ENCODE measurements at places on chromosomes 2 and 18.

DNA sequence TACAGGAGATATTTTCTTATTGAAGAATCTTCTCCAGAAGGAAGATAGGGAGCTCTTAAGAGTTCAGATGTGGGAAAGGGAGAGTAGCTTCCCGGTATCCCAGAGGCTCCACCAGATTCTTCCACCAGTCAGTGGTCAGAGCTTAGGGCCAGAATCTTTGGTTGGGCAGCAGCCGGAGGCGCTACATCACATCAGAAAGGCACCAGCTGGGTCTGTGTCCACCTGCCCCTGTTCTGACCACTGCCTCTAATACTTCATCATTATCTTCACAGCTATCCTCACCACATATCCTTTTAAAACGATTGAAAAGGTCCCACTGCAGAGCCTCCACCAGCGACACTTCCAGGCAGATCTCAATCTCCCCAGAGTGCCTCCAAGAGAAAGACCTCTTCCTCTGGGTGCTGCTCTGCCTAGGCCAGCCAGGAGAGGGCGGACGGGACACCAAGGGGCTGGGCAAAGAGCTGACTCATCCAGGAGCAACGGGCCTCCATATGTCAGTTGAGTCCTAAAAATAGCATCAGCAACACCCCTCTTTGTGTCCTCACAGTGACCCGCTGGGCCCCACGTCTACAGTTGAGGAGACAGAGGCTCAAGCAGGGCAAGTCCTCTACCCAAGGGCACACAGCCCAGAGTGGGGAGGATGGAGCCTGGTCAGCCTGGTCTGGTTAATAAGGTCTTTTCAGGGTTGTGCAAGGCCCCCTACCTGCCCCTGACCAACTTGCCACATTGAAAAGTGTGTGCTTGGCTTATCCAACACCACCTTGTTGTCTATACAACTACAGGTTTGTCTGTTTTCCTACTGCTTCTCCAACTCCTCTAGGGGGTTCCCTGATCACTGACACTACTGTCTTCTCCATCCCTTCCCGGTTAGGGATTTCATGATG lies 81.2 kb downstream of the ADD2 start:
- DNase-seq, result peak; percentile 55

GRCh38 chr2:75162259-75162658 lies 37.1 kb downstream of the TACR1 start:
- no peak for DNase-seq

- no peak for DNase-seq
Observed at GRCh38 chr2:28994679-28995078, 13.6 kb downstream of the TOGARAM2 start.

DNA sequence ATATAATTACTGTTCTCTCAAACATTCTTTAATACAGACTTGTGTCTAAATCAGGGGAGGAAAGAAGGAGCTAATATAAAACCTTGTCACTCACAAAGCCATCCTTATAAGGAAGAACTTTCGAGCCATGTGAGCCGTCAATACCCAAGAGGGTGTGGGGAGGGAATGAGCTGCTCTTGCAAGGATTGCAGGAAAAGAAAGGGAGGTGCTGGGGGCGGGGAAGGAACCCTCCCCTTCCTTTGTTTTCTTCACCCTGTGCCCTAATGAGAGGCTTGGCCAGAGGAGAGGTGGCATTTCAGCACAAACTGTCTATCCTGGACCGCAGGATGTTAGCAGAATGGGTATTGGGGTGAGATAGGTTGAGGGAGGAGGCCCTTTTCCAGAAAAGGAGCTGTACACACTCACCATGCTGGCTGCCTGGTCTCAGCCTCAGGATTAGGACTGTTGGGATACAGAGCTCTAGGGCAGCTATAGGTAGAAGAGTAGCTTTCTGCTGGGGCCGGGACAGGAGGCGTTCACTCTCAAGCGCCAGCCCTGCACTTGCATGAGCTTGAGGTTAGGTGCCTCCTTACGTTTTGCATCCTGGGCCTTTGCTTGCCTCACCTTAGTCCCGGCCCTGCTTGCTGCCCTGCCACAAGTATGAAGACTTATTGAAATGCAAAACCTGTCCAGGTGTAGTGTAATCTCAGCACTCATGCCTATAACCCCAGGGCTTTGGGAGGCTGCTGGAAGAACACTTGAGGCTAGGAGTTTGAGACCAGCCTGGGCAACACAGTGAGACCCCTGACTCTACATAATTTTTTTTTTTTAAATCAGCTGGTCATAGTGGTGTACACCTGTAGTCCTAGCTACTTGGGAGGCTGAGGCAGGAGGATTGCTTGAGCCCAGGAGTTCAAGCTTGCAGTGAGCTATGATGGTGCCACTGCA lies 190.5 kb downstream of the LOXHD1 start:
- no peak for DNase-seq

DNA sequence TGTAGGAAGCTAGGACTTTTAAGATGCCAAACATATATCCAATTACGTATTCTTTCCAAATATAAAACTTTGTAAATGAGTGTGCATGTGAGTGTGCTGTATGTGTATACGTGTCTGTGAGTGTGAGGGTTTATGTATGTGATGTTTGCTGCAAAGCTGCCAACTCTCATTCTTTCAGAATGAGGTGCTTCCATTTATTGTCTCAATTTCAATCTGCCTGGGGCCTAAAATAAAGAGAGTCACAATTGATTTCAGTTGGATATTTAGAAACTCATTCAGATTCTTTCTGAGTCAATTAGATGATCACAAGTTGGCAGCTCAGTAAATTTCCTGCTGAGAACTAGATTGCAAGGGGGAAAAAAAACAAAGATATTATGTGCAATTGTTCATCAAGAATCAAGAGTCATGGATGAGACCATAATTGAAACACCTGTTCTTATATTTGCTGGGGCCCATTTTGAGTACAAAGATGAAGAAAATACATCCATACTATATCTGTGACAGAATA lies 621.2 kb upstream of the ACVR2A start:
- DNase-seq, result no peak

- no peak for DNase-seq
Observed at GRCh38 chr2:151637271-151637781, 97.0 kb downstream of the NEB start.

- no peak for DNase-seq
Observed at GRCh38 chr18:49500201-49500921, 13.3 kb upstream of the C18orf32 start.

DNA sequence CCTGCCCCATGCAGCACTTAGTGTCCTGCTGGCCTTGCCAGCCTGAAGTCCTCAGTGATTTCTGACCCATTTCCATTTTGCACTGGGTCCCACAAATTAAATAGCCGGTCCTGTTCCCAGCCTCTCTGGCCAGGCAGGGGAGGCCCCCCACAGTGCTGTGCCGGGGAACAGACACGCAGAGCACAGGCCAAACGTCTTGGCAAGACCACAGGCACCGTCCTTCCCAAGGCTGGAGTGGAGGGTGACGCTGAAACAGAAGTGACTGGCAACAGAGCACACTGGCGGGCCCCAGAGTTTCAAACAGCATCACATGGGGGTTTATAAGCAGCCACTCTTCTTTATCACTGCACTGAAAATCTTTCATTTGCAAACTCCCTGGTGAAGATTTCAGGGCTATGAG lies 52.2 kb downstream of the EDAR start:
- DNase-seq, result no peak

DNA sequence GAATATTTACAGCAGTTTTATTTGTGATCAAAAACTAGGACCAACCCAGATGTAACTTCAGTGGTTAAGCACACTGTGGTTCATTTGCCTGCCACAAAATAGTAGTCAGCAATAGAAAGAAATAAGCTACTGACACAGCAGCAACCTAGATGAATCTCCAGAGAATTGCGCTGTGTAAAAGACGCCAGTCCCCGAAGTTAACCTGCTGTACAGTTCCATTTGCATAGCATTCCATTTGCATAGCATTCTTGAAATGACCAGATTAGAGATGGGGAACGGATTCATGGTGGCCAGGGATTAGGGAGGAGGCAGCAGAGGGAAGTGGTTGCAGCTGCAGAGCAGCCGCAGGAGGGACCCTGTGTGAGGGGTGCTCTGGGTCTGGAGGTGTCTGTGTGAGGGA lies 39.3 kb upstream of the NFATC1 start:
- DNase-seq, result no peak

- DNase-seq, result no peak
Observed at GRCh38 chr2:9434489-9434888, 11.0 kb downstream of the CPSF3 start.

GRCh38 chr2:169452080-169452479 lies 27.2 kb upstream of the BBS5 start:
- peak; percentile 41 for DNase-seq

DNA sequence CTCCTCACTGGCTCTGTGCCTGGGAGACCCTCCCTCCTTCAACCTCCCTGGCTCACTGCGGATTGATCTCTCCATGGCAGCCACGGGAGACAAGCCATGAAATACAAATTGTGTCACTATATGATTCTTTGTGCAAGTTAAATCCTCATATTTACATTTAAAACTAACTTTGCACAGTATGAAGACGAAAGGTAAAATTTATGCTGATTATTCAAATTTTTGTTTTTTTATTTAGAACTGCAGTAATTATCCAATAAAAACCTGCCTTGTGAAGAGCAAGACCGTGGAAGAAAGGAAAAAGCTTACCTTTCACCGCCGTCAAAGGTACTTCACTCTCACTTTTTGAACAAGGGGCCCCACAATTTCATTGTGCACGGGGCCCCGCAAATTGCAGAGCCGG lies 436.9 kb downstream of the EIPR1 start:
- no peak for DNase-seq

DNA sequence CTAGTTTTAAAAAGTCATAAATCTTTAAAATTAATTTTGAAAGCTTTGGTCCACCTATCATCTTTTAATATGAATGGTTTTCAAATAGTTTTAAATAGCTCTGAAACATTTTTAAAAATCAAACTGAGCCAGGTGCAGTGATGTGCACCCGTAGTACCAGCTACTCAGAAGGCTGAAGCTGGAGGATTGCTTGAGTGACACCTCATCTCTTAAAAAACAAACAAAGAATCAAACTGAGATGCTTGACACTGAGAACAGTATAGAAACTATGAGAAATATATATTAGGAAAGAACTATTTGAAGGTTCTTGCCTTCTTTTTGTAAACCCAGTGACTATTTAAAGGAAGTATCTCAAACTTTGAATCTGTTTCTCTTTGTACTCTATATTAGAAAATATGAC lies 67.4 kb downstream of the BARD1 start:
- DNase-seq, result no peak

DNA sequence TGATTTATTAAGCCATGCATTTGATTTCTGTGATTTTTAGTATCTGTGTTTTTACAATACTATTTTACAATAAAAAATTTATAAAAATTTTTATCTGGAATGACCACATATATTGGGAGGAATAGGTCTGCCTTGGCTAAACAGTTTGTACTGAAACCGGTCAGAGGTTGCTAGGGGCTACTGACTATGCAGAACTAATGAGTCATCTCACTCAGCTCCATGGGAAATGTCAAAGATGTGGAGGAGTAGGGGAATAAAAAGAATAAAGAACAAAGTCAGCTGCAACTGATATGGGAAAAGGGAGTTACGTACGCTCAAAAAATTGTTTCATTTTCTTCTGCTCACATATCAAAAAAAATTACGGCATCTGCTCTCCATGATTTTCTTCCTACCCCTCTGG lies 8.6 kb upstream of the TMEM163 start:
- peak; percentile 63 for DNase-seq

DNA sequence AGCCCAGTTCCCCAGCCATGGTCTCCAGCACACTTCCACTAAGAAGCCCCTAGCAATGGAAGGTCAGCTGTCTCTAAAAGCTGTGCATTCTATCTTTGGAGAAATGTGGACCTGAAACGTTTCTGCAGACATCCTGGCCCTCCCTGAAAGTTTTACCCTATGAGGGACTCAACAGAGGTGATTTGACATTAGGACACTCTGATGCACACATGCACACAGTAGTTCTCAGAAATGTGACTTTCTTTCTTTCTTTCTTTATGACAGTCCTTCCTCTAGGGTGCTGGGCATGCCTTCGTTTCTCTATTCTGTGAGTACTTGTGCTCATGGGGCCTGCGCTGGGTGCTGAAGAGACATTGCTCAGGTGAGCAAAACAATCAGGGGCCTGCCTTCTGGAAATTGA lies 857.3 kb downstream of the RNF144A start:
- no peak for DNase-seq

GRCh38 chr2:234006501-234006900 lies 44.0 kb upstream of the SPP2 start:
- no peak for DNase-seq

DNA sequence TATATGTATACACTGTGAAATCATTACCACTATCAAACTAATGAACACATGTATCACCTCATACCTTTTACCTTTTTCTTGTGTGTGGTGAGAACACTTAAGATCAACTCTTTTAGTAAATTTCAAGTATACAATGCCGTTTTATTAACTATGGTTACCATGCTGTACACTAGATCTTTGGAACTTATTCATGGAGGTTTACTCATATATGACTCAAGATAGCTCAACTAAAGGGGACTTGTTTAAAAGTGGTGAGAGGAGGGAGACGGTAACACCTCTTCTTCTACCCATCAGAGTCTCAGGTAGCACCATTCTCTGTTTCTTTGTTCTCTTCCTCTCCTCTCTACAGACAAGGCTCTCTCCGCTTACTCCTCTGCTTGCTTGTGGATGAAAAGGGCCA lies 36.1 kb upstream of the TMEM178A start:
- DNase-seq, result no peak

DNA sequence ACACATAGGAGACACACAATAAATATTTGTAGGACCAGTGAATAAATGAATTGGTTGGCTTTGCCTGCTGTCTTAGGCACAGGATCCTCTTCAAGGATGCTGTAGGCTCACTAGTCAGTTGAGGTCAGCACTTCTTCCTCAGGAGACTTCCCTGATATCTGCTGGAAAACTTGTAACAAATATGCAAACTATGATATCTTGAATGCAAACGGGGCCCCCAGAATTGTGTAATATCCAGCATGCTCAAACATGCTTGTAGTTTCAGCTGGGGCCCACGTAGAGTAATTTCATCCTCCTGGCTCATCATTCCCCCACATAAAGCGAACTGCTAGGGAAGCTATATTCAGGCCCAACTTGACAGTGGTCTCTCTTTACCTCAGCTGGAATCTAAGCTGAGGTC lies 43.6 kb downstream of the POLE4 start:
- DNase-seq, result peak; percentile 57

DNA sequence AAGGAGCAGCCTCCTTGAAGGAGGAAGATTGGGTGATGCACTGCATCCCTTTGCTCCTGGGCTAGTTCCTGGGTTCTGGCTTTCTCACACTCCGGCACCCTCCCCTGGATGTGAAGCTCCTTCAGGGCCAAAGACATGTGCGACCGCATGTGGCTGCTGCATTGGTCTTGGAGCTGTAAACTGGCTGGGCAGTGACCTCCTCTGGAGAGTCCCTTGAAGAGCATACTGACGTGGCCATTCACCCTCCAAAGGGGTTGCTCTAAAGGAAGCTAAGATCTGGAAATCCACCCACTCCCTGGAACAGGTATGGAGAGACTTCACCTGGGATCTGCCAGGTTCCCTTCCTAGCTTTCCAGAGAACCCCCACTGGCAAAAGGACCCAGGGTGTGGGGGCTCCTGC lies 62.1 kb downstream of the TMEM17 start:
- no peak for DNase-seq

DNA sequence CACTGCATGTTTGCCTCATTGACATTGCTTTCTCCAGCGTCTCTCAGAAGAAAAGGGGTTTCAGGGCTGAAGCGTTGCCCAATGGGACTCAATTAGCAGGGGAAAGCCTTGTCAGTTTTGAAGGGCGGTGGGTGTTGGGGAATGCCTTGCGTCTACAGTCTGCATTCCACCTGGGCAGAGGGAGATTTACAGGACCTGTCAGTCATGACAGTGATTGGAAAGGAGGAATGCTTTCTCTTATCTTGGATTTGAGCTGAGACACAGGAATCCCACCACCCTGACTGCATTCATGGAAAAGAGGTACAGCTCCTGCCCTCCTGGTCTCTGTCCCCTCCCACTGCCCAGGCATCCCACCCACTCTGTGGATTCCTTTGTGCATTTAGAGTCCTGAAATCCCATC lies 123.9 kb downstream of the ACKR3 start:
- DNase-seq, result no peak
